ENCODE measurements at places on chromosomes 2 and 18.

DNA sequence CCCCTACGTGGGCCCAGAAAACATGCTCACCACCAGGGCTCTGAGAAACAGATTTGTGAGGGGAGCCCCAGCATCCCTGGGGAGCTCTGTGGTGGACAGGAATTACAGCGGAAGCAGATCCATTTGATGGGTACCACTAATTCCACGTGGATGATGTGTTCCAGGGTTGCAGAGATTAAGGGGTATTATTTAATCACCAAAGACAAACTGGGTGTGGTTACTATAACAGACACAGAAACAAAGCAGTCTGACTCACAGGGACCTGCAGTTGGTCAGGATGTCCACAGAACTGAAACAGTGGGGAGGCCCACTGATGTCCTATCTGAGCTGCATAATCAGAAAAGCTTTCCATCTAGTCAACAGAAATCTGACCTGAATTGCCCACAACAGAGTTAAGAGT is 65.8 kb downstream of the PSMG2 start:
- no peak for DNase-seq

- no peak for DNase-seq
Measured at GRCh38 chr2:234676109-234676782, 179.4 kb upstream of the ARL4C start.

GRCh38 chr2:166282154-166282553 is 93.6 kb downstream of the SCN9A start:
- no peak for DNase-seq

DNA sequence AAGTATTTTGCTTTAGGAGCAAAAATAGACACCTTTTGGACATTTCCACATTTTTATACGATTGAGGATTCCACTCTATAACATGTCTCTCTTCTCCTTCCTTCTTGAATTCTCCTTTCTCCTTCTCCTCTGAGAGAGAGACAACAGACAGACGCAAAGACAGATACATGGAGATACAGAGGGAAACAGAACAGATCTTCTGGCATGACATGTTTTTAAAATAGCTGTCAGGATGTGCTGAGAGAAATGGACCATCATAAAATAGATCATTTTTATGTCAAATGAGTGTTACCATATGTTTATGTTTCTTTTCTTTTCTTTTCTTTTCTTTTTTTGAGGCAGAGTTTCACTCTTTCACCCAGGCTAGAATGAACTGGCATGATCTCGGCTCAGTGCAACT is 44.4 kb upstream of the ZNF532 start:
- no peak for DNase-seq

DNA sequence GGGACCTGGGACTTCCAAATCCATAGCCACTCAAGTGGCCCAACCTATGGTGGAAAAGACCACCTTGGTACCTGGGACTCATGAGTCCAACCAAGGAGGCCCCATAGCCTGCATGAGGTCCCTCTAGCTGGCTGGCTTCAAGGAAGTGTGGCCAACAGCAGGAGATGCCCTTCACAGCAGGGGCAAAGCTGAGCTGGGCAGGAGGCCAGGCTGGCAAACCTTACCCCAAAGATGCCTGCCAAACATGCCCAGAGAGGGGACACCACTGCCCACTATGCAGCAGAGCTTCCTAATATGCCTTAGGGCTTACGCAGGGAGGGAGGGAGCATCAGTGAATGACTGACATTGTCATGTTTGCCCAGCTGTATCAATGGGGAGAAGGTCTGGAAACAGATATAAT is 188.0 kb upstream of the GLI2 start:
- no peak for DNase-seq

GRCh38 chr2:59930430-59930829 is 623.0 kb downstream of the BCL11A start:
- DNase-seq = no peak

- DNase-seq = no peak
Measured at GRCh38 chr2:173851141-173851641, 114.0 kb downstream of the SP3 start.

DNA sequence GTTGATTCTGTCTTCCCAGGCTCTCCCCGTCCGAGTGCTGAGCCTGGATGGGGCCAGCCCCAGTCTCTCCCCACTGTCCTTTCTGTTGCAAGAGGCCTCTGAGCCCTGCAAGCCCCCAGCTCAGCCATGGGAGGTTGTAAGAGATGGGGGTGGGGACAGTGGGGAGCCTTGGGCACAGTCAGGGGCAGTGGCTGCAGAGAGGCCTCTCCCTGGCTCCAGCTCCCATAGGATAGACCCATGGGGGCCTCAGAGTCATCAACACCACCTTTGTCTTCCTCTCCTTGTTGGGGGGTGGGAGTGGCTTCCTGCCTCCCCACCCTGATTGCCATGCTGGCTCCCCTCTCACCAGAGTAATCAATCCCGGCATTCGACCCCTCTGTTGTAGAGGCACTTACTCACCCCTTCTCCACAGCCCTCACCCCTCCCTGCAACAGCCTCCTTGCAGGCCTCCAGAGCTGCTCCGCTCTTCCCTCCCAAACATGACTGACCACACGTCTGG is 37.5 kb upstream of the NPAS2 start:
- DNase-seq = no peak

GRCh38 chr18:61575419-61575818 is 242.2 kb downstream of the CDH20 start:
- DNase-seq = no peak

- no peak for DNase-seq
Measured at GRCh38 chr2:200774920-200775319, 36.8 kb upstream of the BZW1 start.

GRCh38 chr2:239305771-239306170 is 95.0 kb downstream of the HDAC4 start:
- peak; percentile 8 for DNase-seq

DNA sequence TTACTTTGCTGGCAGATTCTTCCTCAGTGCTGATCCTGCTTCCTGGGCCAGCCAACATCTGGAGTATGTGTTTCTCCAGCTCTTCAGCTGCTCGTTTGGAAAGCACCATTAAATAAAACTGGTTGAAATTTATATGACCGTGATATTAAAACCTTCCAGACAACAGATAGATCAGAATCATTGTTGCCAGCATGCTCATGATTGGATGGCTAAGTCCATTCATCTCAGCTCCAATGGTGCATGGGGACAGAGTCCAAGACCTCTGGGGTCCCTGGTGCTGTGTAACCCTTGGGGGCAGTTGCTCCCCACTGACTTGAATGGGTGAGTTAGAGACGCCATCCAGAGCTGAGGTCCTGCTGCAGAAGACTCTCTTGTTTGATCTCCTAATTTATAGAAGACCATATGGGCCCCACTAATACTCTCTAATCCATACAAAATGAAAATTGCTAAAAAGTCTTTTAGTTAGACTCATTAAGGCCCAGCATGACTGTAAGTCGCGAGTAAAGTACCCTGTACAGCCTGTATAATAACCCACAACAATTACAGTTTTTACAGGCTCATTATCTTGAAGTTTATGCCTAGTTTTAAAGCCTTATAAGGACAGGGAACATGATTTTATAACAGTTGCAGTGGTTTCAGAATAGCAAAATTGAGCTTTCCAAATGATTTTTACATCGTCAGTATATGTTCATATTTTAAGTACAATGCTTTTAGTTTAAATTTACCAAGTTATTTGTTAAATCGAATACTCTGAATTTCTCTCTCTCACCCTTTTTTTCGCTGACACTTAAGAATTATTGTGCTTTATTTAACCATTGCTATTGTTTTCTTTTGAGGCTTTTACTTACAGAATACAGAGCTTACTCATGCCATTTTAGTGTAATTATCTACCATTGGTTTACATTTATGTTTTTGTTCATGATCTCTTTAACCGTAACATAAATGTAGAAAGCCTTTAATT is 60.0 kb downstream of the CABLES1 start:
- no peak for DNase-seq

GRCh38 chr2:455015-455705 is 167.3 kb upstream of the ALKAL2 start:
- no peak for DNase-seq

- no peak for DNase-seq
Measured at GRCh38 chr2:129004485-129004884, 685.8 kb upstream of the HS6ST1 start.

DNA sequence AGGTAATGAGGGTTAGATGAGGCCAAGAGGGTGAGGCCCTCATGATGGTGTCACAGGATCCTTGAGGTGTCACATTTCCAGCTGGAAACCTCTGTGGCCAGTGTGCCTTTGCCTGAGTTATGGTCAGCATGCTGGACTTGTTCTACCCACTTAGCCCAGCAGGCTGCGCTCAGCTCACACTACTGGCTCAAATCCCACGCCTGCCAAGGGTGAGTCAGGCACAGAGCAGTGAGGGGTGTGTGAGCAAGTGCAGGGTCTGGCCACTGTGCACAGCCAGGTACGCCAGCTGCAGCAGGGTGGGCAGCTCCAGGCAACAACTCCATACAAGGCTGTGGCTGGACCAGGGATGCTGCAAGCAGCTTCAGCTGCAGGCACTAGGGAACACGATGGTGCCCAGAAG is 616.6 kb upstream of the FSHR start:
- DNase-seq = peak; percentile 51

- DNase-seq = no peak
Measured at GRCh38 chr2:204545861-204546735, 823 bp downstream of the PARD3B start.

DNA sequence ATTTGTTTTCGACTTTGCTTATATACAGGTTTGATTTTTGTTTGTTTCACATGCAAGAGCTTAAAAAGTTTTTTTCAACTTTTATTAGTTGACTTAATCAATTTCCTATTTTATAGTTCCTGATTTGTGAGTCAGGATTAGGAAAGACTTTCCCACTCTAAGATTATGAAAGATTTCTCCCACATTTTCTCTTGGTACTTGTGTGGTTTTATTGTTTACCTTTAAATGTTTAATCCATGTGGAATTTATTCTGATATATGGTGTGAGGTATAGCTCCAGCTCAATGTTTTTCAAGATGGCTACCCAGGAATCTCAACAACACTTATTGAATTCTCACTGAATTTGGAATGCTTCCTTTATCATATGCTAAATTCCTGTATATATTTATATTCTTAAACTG is 117.8 kb upstream of the LGALSL start:
- no peak for DNase-seq

DNA sequence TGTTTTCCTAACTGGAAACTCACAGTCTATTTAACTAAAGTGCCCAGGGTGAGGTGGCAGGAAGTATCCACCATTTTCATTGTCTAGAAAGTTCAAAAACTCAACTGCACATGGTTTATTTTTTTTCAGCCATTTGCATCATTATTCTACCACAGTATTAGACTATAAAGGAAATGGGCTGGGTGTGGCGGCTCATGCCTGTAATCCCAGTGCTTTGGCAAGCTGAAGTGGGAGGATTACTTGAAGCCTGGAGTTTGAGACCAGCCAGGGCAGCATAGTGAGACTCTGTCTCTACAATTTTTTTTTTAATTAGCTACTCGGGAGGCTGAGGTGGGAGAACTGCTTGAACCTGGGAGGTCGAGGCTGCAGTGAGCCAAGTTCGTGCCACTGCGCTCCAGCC is 213.8 kb downstream of the MYO3B start:
- no peak for DNase-seq

DNA sequence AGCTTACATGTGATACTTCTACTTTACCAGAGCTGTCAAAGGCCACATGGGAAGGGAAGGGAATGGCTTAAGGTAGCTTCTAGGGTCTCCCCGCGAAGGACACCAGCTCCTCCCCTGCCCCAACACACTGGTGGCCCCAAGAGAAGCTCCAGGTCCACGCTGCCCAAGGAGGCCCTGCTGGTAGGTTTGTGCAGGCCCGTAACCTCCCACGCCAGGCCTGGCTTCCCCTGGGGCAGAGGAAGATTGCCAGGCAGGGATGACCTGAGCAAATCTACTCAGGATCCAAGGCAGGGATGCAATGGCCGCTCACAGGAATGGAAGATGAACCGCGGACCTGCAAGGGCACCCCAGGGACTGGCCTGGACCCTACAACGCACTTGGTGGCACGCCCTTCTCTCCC is 205.1 kb downstream of the MGAT5 start:
- no peak for DNase-seq

GRCh38 chr2:240384711-240385450 is 50.6 kb upstream of the GPC1 start:
- DNase-seq = no peak

DNA sequence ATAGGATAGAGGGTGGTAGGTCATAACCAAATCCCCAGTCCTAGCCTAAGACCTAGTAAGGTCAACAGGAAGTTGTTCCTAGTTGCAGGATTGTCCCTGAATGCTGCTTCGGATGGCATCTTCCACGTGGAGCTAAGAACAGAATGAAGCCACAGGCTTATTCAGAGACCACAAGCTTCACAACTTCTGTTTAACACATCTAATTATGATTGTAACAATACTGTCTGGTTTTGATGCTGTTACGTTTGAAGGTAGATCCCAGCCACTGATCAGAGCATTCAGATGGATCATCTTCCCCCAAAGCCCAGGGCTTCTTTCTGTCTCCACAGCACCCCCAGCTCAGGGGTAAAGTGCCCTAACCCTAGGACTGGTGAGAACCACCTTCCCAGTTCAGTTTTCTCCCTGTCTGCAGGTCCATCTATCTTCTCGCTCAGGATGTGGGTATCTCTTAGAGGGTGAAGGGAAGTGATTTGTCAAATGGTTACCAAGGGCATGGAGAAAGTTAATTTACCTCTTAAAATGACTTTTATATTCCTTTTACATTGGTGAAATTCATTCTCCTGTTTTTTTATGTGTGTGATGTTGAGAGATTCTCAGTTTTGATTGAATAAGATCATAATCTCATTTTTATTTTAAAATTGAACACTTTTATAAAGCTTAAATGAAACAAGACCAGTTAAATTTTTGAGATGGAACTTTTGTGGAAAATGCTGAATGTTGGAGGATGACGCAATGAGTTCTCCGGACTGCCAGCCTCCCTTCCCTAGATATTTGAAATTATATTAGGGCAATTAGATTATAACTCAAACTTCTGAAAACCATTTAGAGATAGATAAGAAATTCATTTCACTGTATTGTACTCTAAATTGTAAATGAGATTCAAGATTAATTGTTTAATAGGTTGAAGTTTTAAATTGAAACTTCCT is 66.5 kb downstream of the RHBDD1 start:
- DNase-seq = no peak

DNA sequence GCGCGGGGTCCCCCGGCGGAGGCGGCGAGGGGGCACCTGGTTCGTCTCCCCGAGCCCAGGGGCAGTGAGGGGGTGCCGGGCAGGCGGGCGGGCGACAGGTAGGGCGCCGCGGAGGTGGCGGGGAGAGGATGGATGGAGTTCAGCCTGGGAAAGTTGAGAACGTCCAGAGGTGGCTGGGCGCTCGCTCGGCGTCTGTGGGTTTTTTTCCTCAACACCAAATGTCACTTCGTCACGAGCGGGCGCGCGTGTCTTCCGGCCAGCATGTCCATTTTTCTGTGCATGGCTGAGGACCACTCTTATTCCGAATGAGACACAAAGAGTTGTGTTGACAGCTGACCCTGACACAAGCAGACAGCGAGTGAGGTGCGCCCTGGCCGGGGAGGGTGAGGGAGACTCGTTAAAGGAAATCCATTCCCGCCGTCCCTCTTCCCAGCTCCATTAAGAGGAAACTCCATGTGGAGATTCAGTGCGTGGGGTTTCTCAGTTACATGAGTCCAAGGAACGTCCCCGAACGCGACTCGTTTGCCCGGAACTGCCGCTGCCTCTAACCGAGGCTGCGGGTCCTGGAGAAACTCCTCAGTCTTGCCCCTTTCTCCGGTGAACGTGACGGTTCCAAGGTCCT is 859 bp downstream of the GREB1L start:
- peak; percentile 47 for DNase-seq

- no peak for DNase-seq
Measured at GRCh38 chr2:27237341-27237945, 20.3 kb downstream of the CAD start.

GRCh38 chr18:49023938-49024803 is 73.4 kb upstream of the SMAD7 start:
- no peak for DNase-seq

All from head of caudate nucleus (tissue), 42 donors.